ENCODE measurements at places on chromosomes 5 and 9.

- no peak for DNase-seq
These were observed 24.7 kb downstream of the KLF9 start for GRCh38 chr9:70389621-70390266.

GRCh38 chr5:72558383-72558782 is 51.2 kb upstream of the ZNF366 start:
- no peak for DNase-seq

DNA sequence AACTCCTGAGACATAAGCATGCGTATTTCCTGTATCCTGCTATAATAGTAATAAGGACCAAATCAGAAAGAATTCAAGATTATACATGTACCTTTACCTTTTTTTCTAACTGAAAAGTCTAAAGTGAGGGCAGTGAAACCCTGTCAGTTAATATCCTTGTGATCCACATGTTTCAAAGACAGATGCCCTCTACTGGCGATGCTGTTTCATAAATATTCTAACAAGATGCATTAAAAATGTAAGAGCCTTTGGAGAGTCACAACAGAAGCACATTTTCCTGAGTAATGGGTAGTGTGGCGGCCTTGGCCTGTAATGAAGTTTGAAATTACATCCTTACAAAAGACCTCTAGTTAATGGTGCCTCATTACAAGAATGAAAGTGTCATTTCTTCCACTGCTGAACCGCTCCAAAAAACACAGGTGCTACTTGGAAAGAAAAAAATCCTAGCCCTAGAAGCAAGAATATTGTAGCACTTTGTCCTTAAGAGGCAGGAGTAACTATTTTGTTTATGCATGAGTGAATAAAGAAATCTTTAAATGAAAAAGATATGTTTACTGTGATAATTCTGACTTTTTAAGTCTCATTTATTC is 232.6 kb downstream of the EPB41L4A start:
- DNase-seq: no peak

DNA sequence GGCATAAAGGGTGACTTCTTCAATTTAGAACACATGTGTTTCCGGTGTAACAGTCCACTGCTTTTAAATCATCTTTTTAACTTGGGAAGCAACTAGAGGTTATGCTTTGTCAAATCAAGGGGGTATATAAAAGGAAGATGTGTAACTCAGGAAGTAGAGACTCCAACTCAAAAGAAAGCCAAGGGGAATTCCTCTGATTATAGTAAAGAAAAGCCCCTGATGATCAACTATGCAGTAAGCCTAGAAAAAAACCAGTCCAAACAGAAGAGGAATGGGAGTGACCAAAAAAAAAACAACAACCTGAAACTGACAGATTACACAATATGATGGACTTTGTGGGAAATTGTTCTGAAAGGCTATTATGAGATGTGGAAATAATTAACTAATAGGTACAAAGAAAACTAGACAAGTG is 90.3 kb downstream of the AK8 start:
- no peak for DNase-seq

DNA sequence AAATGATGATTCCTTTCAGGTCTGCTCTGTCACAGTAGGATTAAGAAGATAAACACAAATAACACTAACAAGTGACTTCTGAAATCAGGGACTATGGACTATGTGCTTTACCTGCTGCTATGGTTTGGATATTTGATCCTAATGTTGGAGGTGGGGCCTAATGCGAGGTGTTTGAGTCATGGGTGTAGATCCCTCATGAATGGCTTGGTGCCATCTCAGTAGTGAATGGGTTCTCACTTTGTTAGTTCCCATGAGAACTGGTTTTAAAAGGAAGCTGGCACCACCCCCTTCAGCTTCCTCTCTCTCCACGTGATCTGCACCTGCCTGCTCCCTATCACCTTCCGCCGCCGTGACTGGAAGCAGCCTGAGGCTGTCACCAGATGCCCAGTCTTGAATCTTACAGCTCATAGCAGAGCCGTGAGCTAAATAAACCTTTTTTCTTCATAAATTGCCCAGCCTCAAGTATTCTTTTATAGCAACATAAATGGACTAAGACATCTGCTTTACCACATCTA is 3.3 kb downstream of the PPIC start:
- no peak for DNase-seq

DNA sequence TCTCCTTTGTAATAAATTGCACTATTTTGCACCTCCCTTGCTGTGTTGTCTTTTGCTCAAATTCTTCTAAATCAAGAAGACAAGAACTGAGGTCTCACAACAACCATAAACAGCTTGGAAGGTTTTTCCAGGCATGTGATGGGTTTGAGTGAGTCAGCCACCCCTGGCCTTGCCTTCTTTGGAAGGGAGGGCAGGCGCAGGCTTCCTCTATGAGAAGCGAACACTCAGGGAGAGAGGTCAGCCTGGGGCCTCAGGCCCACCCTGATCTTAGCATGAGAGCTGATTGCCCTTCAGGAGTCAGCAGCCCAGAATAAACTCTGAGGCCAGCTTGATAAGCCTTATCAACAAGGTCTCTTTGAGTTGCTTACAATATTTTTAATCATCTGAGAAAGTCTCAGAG is 31.6 kb downstream of the S1PR3 start:
- DNase-seq: no peak

- DNase-seq: no peak
These were observed 159.2 kb upstream of the PLPPR1 start for GRCh38 chr9:100869326-100869725.

- no peak for DNase-seq
These were observed 210.3 kb upstream of the TNC start for GRCh38 chr9:115328228-115328627.

DNA sequence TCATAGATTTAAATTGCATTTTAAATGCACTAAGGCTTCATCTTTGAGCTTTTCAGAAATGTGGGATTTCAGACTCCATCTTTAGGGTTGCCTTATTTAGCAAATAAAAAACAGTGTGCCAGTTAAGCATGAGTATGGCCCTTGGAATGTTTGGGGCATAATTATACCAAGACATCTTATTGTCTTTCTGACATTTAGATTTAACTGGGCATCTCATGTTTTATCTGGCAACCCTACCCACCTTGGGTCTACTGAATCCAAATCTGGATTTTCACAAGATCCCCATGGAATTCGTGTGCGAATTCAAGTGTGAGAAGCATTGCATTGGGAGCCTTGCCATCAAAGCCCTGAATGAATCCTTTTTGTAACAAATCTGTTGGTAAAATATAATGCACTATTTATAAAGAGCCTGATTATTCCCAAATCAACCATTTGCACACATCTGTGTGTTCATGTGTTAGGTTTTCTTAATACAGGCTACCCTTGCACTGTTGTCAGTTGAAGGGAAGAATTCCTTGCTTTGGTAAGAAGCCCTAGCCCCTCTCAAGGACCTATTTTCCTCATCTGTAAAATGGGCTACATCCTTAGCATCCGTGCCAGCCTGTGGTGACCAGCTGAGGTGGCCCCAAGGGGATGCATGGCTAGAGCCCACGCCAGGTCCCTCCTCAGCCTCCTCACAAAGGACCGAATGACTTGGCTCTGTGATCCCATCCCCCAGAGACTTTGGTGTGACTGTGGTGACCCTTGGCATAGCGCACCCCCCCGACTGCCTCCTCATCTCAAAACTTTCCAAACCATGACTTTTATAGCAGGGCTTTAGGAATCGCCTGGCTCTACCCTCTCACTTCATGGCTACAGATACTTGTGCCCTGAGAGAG is 8.1 kb downstream of the GSN start:
- no peak for DNase-seq

GRCh38 chr9:72092820-72093219 is 32.4 kb upstream of the C9orf57 start:
- no peak for DNase-seq

DNA sequence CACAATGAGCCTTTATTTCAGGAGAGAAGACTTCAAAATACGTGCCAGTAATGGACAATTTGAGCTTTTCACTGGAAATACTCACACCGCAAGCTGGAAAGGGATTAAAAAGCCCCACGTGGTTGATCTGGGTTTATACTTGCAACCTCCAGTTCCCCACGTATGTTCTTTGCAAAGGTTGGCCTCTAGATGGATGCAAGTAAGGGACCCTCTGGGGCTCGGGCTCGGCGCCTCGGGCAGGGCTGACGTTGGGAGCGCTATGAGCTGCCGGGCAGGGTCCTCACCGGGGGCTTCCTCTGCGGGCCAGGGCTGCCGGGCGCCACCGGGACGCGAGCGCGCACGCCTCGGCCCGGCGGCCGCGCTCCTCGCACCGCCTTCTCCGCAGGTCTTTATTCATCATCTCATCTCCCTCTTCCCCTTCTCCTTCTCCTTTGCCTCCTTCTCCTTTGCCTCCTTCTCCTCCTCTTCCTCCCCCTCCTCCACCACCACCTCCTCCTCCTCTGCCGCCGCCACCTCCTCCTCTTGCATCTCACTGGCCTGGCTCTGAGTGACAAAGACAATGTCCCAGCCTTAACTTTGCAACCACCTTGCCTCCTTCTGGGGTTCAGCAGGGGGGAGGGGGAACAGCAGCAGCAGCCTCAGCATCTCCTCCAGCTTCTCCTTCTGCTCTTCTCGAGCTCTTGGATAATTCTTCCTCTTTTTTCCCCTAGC is 701 bp upstream of the ZNF462 start:
- no peak for DNase-seq

GRCh38 chr9:91207729-91208418 is 153.8 kb downstream of the AUH start:
- no peak for DNase-seq

- DNase-seq: no peak
These were observed 56.5 kb upstream of the NREP start for GRCh38 chr5:111813537-111813936.

GRCh38 chr5:76690704-76691466 is 25.0 kb upstream of the F2R start:
- DNase-seq: no peak

GRCh38 chr5:125317536-125317995 is 571.1 kb upstream of the ZNF608 start:
- DNase-seq: no peak

- DNase-seq: no peak
These were observed 36.9 kb downstream of the ADAMTSL2 start for GRCh38 chr9:133571391-133571890.

DNA sequence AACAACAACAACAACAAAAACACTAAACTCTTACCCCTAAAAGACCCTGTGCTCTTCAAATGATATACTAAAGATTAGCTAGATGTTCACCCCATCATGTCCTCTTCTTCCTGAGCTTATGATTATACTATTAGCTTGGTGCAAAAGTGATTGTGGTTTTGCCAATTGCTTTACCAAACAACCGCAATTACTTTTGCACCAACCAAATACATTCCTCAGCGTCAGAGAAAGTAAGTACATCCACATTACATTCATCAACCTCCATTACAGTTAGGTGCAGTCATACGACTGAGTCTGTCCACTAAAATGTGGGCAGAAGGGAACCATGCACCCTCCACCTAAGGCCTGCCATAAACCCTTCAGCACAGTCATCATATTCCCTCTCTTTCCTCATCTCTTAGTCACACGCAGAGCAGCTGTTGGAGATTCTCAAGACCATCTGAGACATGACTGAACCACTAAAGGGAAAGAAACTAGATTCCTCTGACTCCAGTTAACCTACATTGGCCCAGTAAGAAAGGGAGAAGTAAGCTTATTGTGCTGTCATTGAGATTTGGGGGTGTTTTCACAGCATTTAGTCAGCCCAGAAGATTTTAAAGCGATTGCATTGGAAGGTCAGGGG is 181.6 kb upstream of the TLE4 start:
- no peak for DNase-seq

DNA sequence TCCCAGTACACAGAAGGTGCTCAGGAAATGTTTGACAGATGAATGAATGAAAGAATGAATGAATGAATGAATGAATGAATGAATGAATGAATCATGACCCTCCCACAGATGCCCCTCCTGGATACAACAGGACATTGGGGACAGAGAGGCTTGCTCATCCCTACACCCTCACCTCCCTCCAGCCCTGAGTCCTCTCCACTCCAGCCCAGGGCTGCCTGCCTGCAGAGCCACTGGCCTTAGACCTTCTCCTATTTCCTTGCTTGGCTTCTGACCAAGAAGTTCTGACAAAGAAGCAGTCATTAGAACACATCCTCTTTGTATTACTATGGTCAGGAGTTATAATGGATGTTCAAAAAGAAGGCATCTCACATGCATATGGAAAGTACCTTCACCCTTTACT is 240.7 kb upstream of the DAPK1 start:
- no peak for DNase-seq

GRCh38 chr5:133895979-133896845 is 72.2 kb downstream of the C5orf15 start:
- DNase-seq: no peak

DNA sequence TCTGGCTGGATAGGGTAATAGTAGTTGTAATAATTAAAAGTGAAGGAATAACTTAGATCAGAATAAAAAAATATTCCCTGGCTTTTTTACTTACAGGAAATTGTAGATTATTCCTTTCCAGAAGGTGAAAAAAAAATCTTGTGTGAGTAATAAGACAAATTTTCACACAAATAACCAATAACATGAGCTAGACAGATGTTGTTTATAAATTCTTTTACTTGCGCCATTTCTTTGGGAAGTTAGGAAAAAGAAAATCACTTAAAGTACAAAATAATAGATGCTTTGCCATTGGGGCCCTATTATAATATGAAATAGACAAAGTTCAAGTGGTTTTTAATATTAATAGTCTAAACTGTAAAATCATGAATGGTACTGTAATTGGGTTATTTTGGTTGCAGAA is 204.1 kb downstream of the ARRDC3 start:
- DNase-seq: no peak

GRCh38 chr9:107620236-107620635 is 130.7 kb upstream of the KLF4 start:
- DNase-seq: no peak

- no peak for DNase-seq
These were observed 225.8 kb upstream of the CDH18 start for GRCh38 chr5:20213803-20214202.

GRCh38 chr9:27196383-27196782 is 87.4 kb downstream of the TEK start:
- no peak for DNase-seq

DNA sequence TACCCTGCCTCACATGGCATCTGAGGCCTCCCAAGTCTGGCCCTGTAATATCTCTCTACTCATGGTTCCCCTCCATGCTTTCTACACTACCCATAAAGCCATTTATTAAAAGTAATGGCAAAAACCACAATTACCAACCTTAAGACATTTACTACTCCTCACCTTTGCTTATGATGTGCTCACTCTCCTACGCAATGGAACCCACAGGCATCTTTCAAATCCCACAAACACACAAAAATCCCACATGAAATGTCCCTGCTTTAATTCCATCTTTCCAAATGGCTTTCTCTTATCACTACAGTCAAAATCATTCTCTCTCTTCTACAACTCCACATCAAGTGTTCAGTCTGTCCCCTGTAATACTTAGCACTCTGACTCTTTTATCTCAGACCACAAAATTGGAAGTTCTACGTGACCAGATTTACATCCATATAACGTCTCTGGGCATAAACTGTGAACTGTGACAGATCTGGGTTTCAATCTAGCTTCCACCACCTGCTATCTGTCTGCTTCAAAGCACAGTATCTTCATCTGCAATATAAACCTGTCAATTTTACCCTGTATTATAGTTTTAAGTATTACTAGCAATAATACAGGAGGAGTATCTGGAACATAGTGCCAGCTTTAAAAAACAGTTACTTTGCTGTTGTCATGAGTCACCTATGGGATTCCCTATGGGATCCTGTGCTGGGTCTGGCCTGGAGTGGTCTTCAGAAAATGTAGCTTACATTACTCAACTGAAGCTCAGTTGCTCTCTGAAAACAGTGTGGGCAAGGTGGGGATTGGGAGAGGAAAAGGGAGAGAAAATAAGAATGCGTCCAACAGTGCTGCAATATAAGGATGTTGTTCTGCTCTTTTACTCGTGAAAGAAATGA is 137.1 kb upstream of the TRIM32 start:
- DNase-seq: no peak

GRCh38 chr5:354581-355378 is 33.3 kb downstream of the AHRR start:
- no peak for DNase-seq

- DNase-seq: no peak
These were observed 2.6 kb upstream of the BOD1 start for GRCh38 chr5:173618927-173619519.
